ENCODE measurements at places on chromosomes 12 and 14.

DNA sequence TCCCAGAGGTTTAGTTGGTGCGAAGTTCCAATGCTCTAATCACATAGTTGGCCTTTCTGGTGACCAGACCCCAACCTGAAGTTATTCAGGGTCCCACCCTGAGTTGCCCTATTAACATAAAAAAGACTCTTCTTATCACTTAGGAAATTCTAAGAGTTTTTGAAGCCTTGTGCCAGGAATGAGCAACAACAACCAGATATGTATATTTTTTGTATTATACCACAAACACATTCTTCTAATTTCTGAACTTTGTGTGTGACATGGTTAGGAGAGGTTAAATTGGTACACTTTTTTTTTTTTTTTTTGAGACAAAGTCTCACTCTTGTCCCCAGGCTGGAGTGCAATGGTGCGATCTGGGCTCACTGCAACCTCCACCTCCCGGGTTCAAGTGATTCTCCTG, 320.4 kb upstream of the PDE3A start:
- peak; percentile 4 for DNase-seq

DNA sequence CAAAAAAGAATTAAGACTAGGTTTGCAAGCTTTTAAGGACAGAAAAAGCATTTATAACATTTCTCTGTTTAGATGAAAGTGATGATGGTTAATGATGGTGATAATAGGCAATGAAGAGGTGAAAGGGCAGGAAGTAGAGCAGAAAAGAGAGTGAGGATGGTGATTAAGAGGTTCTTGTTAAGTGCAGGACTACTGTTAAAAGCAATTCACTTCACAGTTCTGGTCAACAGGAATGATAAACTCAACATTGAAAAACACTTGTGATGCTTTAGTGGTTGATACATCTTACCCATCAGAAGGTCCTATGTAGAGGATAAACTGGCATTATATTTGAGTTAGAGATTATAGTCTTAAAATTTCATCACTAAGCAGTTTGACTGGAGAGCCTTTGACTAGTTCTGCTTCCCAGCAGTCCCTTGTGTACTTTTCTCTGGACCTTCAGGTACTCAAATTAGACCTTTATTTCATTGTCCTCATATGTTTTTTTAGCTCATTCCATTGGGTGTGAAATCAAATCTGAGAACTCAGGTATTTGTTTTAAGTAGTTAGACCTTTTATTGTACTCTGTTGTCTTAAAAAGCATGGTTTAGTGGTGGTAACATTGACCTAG, 10.9 kb downstream of the RAP1B start:
- DNase-seq: no peak

- no peak for DNase-seq
Measured at GRCh38 chr12:104516821-104517220, 60.1 kb downstream of the CHST11 start.

DNA sequence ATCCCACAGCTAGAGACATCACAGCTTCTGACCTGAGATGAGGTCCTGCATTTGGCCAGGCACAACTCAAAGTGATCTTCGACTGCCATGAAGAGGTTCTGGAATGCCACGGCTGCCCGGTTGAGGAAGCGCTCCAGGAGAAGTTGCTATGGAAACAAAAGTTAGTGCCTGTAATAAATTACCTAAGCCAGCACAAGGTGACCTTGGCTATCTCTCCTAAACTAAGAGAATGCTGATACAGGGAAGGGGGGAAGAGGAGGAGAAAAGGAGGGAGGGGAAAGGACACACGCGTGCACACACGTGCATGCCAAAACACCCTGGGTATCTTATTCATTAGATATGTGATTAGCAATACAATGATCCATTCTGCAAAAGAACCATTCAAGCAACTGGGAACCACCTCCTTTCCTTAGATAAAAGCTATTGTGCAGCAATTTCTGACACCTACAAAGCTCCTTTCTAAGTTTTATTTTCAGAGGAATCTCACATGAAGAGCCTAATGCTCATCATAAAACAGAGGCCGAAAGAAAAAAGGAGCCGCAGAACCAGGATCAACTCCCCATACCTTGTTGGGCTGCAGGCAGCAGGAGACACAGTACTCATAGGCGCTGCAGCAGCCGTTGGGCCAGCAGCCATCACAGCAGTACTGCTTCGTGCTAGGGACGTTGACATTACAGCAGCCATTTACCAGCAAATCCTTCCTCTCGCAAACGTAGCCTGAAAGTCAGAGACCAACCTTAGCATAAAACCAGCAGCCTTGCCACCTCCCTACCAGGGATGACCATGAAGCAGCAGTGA, 17.9 kb downstream of the SPRING1 start:
- DNase-seq: no peak

DNA sequence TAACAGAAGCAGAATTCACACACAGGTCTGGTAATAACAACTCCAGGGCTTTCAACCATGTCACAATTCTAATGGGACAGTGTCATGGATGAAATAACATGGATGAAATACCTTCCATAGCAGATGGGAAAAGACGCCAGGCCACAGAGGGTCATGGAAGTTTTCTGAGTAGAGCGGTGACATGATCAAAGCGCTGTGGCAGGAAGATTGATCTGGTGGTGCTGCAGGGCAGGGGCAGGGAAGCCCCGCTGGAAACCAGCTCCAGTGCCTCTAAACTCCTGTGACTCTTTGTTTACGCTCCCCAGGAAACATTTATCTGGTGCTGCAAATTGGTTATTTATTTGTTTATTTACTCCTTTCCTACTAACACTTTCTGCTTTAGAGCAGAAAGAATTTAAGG, 108.3 kb upstream of the HMGA2 start:
- no peak for DNase-seq

DNA sequence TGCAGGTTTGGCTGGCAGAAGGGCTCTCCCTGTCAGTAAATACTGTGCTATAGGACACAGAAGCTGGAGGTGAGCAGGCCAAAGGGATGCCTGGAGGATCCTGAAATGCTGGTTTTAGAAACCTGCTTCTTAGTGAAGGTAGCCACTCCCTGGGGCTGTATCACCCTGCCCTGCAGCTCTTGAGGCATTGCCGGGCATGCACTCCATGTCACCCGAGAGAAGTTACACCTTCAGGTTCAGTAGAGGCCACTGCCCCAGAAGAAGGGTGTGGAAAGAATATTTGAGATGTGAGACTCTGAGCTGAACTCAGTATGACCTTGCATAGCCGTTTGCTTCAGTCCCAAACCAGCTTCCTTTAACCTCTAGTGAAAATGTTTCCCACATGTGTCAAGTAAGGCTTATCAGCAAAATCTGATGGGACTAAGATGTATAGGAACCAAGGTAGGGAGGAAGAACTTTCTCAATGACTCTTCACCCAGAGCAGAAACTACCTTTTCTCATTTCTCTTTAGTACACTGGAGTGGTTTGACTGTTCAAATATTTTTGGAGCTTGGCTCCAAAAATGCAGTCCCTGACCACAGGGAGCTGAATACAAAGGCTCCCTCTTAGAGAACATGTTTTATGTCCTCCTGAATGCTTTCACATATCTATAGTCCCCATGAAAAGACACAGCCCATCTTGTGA, 164.5 kb upstream of the DYRK2 start:
- no peak for DNase-seq

GRCh38 chr12:105943525-105943924, 195.2 kb downstream of the NUAK1 start:
- no peak for DNase-seq

DNA sequence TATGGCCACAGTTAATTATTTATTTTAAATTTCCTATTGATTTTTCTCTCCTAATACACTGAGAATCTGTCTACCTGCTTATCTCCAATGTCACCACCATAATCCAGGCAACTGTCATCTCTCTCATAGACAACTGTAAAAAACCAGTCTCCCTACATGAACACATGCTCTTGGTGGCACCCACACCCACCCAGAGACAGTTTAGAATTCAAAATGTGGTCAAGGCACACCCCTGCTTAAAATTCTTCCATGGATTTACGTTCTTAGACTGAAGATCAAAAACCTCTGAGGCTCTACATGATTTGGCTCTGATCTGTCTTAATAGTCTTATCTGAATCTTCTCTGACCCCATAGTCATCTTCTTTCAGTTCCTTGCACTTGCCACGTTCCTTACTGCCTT, 241.1 kb upstream of the ABCD2 start:
- no peak for DNase-seq

GRCh38 chr12:92408072-92408900, 262.6 kb upstream of the BTG1 start:
- DNase-seq: peak; percentile 39

DNA sequence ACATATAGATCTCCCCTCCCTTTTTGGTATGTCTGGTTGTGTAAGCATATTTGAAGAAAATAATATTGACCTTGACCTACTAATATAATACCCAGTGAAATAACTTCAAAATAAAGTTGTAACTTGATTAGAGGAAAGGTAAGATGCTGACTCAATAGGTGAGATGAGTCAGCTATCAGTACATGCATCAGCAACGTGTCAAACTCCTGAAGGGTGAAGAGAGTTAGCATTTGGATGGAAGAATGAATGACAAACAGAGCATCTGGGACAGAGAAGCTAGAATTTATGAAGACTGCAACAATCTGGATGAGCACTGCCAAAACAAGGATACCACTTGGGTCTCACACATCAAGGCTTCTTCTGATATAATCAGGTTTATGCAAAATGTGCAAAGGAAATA, 74.9 kb downstream of the PPP2R5E start:
- DNase-seq: no peak

DNA sequence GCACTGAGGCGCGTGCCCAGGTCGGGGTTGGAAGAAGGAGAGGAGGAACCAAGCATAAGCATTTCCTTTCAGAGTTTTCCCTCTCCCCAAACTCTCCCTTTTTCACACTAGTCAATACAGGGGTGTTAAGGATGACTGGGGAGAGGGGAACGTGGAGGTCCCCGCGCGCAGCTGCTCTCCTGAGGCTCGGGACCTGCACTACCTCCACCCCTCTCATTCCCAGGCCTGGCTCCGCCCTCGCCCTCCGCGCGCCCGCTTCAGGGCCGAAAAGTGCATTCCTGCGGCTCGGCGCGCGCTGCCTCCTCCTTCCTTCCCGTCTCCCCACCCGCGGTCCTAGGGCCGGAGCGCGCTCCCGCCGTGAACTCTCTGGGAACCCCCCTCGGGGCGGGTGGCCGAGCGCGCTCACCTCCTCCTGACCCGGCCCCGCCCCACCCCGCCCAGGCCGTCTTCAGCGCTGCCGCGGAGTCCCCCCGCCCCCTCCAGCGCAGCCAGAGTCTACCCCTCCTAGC, 11.3 kb downstream of the RARG start:
- peak; percentile 95 for DNase-seq

- peak; percentile 60 for DNase-seq
Measured at GRCh38 chr12:104049278-104049902, 597 bp downstream of the GLT8D2 start.

- DNase-seq: peak; percentile 57
Measured at GRCh38 chr12:13534645-13535398, 338.3 kb downstream of the EMP1 start.

DNA sequence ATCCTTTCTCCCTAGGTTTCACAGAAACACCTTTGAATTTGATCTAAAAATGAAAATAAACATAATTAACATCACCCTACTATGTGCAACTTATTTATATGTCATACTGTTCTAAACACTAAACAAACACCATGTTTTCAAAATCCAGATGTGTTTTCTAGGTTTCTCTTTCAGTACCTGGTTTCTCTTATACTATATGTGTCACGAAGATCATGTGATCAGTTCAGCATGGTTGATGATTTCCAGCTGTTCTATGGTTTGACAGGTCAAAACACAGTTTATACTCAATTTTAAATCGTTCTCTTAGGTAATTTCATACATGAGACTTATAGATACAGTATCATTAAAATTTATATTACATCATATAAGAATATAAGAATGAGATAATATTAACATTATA, 373.1 kb downstream of the SOX5 start:
- DNase-seq: no peak

- DNase-seq: no peak
Measured at GRCh38 chr12:117208206-117208605, 17.9 kb upstream of the FBXO21 start.

DNA sequence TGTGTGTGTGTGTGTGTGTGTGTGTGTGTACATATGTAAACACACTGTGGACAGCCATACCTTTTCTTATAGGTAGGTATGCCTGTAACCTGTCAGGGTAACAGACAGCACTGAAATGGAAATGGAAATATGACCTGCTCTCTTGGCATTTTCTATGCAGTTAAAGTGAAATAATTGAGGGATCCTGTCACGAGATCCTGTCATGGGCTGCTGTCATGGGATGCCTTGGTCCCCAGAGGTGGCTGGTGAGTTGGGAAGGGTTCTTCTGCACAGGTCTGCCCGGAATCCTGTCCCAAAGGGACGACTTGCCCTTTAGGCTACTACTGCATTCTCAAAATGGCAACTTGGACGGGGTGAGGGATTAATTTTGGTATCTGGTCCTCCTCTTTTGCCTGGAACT, 47.3 kb downstream of the ELK3 start:
- DNase-seq: no peak

DNA sequence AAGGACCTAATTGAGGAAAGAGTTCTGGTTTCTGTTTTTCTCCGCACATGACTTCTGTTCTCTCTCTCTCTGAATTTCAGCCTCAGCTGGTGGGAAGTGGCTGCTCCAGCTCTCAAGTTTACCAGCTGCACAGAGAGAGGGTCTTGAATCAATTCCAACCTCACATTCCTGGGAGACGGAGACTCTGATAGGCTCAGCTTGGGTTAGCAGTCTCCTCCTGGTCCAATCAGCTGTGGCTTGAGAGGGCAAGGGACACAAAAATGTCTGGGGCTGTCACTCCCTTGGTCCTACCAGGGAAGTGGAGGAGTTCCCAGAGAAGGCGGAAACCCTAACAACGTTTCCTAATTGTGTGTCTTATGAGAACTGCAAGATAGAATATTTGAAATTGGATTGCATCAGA, 7.0 kb downstream of the CCDC63 start:
- DNase-seq: peak; percentile 11

- DNase-seq: no peak
Measured at GRCh38 chr14:72222046-72222445, 289.8 kb downstream of the RGS6 start.

DNA sequence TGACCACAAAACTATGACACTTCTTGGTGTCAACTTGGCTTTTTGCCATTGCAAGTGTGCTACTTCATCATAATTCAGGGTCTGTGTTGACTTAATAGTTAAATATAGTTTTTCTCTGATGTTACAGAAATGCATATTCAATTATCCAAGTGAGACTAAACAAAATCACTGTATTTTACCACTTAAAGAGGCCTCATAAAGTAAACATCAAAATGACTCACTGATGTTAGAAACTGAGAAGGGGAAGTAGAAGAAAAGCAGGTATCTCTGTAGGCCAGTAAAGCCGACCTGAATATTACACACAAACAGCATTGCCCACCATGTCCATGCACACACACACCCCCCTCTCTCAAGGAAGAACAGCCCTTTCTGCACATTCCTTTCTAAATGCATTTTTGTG, 55.4 kb downstream of the RPAP3 start:
- DNase-seq: no peak

DNA sequence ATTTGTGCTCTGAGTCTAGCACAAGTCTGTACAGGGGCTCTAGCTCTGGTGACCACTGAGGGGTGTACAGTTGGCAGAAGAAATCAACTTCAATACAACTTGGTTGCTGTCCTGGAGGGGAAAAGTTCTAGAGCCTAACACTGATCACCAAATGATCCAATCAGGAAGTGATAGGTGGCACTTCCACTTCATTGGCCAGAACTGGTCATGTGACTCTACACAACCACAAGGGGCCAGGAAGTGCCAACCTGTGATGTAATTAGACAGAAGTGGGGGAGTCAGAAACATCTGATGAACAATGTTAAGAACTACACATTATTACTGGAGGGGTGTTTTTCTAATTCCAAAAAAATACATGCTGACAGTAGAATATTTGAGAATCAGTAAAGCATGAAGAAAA, 401.6 kb downstream of the VRK1 start:
- DNase-seq: no peak
